ENCODE measurements at places on chromosomes 16 and 17.

- no peaks in the 10 kb centered on the region for H3K27me3 ChIP-seq
- DNase-seq: no peak
- H3K4me3 ChIP-seq: no peak overlapping the region
- no peaks in the 10 kb centered on the region for H3K36me3 ChIP-seq
Observed at GRCh38 chr16:55017321-55017720, 86.7 kb downstream of the IRX5 start.

DNA sequence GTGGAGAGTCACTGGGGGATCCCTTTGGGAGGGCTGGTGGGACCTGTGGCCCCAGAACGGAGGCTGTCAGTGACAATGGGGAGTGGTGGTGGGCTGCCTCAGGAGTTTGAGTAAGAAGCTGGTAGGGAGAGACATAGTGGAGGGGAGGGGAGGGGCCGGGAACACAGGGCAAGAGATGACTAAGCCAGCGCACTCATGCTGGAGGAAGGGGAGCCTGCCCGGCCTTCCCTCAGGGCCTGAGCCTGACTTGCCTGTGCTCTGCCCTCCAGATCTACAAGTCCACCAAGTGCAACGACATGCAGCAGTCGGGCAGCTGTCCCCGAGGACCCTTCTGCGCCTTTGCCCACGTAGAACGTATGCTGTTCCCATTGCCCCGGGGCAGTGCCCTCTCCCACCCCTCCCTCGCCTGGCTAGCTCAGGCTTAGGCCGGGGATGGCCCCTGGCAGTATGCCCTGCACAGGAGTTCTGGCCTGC lies 29.3 kb downstream of the UNC13D start:
- peaks cover 72% of the 10 kb centered on the region for H3K36me3 ChIP-seq
- H3K4me3 ChIP-seq: no peak overlapping the region
- H3K27me3 ChIP-seq: no peaks in the 10 kb centered on the region
- no peak overlapping the region for H3K27ac ChIP-seq
- no peak for DNase-seq

DNA sequence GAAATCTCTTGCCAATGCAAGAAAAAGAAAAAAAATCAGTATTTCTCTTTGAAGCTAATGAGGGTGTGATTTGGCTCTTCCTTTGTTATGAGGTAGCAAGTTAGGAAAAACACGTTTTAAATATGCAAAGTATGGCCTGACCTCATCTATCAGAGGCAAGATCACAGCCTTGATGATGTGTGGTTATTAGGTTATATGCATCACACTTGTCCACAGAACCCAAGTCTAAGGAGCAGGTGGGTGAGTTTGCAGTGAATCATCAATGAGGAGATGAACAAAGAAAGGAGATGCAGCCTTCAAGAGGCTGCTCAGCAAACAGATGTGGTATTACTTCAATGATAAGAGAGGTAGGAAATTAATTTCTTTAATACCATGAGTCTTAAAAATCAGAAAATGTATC lies 594.8 kb upstream of the CDH5 start:
- peak overlapping the region; percentile 43 for H3K4me3 ChIP-seq
- peaks cover 14% of the 10 kb centered on the region for H3K4me1 ChIP-seq
- no peak for DNase-seq

DNA sequence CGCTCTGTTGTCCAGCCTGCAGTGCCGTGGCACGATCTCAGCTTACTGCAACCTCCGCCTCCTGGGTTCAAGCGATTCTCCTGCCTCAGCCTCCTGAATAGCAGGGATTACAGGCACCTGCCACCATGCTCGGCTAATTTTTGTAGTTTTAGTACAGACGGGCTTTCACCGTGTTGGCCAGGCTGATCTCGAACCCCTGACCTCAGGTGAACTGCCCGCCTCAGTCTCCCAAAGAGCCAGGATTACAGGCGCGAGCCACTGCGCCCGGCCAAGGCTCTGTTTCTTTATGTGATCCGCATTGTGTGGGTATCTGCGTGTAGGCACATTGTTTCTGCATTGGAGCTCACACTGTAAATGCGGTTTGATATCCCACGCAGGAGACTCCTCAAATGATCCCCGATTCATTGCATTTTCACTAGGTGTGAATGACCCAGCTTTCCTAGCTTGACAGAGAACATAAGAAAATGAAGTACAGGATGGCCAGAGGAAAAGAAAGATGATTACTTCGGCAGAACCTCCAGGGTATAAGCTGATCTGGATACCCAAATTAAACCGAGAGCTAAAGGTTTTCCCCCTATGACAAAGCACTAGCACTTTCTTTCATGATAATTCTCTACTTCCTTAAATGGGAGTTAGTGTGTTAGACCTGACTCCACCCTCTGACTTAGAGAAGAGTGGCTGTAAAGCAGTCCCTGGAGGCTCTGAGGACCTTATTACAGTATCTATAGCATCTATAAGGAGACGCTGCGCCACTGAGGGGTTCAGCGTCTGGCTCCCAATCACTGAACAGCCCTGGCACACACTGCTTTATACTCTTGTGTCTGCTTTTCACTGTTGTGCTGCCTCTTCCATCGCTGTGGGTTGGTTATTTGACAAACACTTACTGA lies 17.3 kb downstream of the COTL1 start:
- peaks cover 4% of the 10 kb centered on the region for H3K4me1 ChIP-seq
- H3K36me3 ChIP-seq: peaks cover 8% of the 10 kb centered on the region
- no peaks in the 10 kb centered on the region for H3K27me3 ChIP-seq
